ENCODE measurements at places on chromosomes 5 and 9. TPM values are rescaled to one million over a fixed set of nuclear protein-coding genes. Genes with fewer than 3 reads are reported as not detected.

Gene SLC4A9
- 0.31 TPM for total RNA-seq

DNA sequence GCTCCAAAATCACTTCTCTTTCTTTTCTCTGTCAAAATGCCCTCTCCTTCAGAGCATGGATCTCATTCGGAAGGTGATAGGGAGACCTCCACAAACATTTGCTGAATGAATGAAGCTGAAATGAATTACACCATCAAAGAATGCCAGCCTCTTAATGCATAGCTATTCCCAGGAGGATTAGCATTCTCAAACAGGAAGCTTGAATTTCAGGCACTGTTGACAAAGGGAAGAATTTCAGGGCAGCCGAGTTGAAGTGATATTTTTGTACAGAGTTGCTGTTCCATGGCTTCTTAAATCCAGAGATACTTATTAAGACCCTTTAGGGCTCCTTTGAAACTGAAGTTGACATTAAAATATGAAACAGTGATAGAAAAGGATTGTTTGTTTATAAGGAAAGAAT is 18.8 kb downstream of the HBEGF start:
- DNase-seq = no peak

GRCh38 chr5:169270827-169271226 is 30.1 kb downstream of the SLIT3 start:
- no peak for DNase-seq

DNA sequence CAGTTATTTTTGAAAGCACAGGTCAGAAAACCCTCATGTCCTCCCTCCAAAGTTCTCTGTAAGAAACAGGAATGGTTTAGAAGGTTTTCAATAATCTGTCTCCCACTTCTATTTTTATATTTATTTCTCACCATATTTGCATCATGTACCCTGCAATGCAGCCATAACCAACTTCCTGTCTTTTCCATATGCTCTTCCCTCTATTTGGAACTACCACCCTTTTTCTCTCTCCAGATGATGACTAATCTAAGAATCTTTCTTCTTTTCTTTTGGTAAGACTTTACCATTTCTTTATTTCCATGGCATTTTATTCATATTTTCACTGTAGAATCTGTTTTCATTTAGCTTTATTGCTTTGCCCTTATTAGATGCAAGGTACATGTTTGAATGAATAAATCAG is 33.9 kb downstream of the MAN2A1 start:
- DNase-seq = no peak

DNA sequence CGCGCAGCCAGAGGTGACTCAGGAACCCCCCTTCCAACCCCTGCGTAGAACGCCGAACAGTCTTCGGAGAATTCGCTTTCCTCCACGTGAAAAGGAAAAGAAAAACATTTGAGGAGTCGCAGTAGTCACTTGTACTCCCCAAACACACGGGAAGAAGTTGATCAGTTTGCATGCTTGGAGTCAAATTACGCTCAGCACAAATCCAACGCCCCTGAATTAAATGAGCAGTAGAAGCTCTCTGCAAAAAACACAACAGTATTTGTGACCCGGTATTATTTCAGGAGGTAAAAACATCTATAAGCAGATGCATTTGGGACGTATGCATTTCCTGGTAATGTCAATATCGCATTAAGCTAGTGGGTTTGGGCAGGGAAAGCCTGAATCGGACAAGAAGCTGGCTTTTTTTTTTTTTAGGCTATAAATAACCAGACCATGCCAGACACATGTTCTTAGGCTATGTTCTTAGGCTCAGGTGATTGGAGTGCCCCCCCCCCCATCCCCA is 854 bp upstream of the ARL15 start:
- no peak for DNase-seq

DNA sequence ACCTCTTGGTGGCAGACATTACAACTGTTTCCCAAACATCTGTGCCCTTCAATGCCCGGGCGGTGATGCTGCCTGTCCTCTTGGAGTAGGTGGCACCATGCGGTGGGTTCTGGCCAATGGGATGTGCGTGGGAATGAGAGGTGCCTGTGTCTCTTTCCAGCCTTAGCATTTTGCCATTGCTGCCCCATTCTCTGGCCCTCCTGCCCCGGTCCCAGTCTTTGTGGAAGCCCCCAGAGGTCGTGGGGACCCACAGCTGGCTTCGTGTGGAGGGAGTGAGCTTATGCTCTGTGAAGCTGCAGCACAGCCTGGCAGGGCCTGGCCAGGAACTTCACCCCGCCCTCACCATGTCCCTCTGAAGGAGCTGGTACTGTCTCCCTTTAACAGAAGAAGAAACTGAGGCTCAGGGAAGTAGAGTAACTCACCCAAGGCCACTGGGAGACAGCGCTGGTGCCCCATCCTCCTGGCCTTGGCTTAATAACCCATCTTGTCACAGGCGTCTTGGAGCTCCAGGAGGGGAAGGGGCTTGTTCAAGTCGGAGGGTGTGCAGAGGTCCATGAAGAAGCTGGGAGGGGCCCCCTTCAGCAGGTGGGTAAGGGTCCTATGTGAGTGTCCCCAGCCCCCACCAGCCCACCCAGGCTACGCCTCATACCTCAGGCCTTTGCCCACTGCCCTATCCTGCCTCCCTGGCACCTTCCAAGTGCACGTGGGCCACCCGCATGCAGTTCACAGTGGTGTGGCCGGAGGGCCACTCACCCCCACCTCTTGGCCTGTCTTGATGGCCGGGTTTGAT is 173.6 kb downstream of the GAPVD1 start:
- DNase-seq = no peak

- no peak for DNase-seq
Measured at GRCh38 chr9:27505744-27506161, 18.3 kb upstream of the IFNK start.

- no peak for DNase-seq
Measured at GRCh38 chr5:177209610-177210009, 76.0 kb downstream of the NSD1 start.

Gene JAKMIP2
- total RNA-seq = 0.49 TPM

Gene PCDHA11
- 0.08 TPM for total RNA-seq

All from left colon (tissue), 2 donors.